HT-29 (cell line): ENCODE measurements at places on chromosomes 4 and X.

DNA sequence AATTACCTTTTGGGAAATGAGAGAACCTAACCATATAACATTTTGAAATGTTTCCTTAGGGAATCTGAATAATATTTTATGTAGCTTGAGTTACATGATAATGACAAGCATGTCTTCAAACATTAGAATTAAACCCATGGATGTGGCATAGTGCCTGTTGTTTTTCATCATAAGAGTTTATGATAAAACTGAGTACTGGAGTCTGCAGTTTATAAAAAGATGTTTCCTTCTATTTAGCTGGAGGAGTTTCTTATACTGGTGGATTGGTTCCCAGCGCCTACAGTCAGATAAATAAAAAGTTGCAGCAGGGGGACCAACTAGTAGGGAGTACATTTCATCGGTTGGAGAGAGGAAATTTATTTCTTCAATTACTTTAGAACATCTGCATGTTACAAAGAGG lies 70.1 kb upstream of the PCDH18 start:
- no peak for DNase-seq

GRCh38 chr4:153154007-153154975 lies 50.0 kb upstream of the TRIM2 start:
- DNase-seq: peak; percentile 50

DNA sequence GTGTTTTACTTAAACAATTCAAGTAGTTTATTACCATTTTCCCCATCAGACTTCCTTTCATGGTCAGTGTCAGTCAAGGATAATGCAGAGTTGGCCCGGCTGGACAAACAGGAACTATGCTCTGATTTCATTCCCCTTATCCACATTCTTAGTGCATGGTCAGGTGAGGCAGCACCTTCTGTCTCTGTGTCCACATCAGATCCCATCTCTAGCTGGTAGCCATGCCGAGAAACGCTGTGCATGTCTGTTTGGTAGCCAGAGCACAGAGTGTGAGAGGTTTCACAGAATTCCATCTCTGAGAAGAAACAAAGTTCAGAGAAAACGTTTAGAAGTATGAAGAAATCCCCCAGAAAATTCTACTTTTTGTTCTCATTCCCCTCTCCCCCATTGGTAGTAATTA lies 423.7 kb upstream of the TEX13C start:
- DNase-seq: no peak

DNA sequence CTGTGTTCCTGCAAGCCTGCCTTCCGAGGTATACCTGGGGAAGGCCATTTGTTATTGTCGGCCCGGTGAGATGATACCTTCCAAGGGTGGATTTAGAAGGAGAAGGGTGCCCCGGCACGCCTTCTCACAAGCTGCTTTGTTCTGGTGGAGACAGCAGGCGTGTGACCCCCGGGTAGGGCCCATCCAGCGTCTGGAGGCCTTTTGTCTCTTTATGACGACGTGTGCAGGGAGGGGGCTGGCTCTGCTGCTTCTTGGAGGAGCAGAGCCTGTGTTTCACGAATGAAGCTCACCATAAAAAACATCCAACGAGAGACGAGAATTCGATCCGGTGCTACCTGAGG lies 45.3 kb downstream of the SHOX start:
- DNase-seq: no peak

- no peak for DNase-seq
Observed at GRCh38 chr4:157242871-157243270, 22.3 kb downstream of the GRIA2 start.

- no peak for DNase-seq
Observed at GRCh38 chr4:98446499-98447375, 185.6 kb downstream of the RAP1GDS1 start.

DNA sequence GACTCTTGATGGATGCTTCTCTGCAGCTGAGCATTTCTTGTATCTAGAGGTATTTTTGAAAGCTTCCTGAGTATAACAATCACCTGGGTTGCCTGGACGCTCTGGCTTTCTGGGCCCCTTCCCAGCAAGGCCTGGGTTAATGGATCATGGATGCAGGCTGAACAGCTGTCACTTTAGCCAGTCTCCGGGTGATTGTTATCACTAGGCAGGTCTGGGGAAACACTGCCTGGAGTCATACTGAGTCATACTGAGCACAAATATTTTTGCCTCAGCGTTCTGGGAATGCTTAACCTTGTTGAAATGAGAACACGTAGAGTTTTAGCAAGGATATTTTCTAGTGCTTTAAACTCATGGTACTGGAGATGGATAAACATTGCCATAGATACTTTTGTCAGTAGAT lies 102.6 kb downstream of the PHEX start:
- peak; percentile 34 for DNase-seq

- no peak for DNase-seq
Observed at GRCh38 chr4:43325220-43325967, 432.9 kb downstream of the GRXCR1 start.

GRCh38 chr4:93303440-93303839 lies 525.1 kb upstream of the ATOH1 start:
- no peak for DNase-seq

- no peak for DNase-seq
Observed at GRCh38 chr4:33561259-33561658, 2683.1 kb downstream of the ARAP2 start.

GRCh38 chr4:186727169-186727976 lies 3.7 kb upstream of the FAT1 start:
- peak; percentile 36 for DNase-seq

- no peak for DNase-seq
Observed at GRCh38 chr4:1211891-1212545, 36.9 kb downstream of the CTBP1 start.

- no peak for DNase-seq
Observed at GRCh38 chr4:19752599-19752998, 499.1 kb upstream of the SLIT2 start.

DNA sequence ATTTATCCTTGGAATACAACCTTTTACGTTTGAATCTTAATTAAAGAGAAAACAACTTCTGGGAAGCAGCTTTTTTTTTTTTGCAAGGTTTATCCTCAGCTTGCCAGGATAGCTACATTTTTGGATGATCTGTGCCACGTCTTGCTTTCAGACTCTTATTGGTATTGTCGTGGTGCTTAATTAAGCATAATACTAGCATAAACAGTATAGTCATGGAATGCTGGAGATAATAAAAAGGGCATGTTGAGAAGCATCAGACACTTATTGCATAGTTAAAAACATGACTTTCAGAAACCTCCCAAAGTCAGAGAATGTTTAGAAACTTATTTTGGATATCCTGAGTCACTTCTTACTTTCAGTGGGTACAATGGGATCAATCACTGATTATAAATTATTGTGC lies 77.0 kb downstream of the PALLD start:
- no peak for DNase-seq

- no peak for DNase-seq
Observed at GRCh38 chr4:19319607-19320006, 932.1 kb upstream of the SLIT2 start.

GRCh38 chrX:18973527-18974192 lies 10.3 kb downstream of the PHKA2 start:
- DNase-seq: peak; percentile 33
